CD4-positive, alpha-beta T cell treated with Interleukin-21 for 1 hour (primary cell): ENCODE measurements at places on chromosomes 13 and 19.

DNA sequence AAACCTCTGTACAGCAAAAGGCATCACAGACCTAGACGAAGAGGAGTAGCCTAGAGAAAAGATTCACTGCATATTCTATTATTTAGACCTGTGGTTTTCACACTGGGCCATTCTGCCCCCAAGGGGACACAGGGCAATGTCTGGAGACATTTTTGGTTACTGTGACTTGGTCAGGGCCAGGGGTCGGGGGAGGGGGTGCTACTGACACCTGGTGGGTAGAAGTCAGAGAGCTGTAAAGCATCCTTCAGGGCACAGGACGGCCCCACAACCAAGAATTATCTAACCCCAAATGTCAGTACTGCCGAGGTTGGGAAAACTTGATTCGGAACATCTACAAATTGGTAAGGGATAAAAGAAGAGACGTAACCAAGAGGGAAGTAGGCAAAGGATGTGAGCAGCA lies 11.3 kb downstream of the ELAVL1 start:
- DNase-seq: no peak

DNA sequence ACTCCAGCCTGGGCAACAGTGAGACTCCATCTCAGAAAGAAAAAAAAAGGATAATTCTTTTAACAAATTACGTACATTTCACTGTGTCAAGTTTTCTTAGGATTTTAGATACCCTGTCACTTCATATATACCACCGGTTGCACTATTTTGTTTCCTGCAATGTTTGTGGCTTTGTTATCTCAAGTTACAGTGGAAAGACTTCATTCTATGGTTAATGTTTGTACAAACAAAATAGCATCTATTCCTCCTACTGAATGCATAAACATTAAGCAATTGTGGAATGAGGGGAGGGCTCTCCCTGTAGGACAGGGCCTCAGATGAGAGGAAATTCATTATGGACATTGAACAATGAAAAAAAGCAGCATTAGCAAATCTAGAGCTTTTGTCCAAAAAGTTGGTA lies 120.1 kb downstream of the DNAJC3 start:
- DNase-seq: no peak

- no peak for DNase-seq
Observed at GRCh38 chr19:41009700-41010235, 18.7 kb downstream of the CYP2B6 start.

DNA sequence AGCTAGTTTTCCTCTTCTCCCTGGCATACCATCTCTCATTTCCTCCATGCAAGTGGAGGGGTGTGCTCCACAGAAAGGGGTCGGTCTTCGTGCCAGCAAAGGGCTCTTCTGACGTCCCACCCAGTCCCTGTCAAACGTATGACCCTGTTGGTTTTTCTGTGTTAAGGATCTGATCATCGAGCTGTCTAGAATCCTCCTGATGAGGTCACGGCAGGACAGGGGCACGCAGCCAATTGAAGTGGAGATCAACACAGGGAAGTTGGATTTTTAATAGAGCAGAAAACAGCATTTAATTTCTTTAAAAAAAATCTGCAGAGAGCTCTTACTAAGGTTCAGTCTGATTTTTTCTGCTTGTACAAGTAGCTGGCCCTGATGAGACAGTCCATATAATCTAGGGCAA lies 339.4 kb downstream of the TEX29 start:
- no peak for DNase-seq

- DNase-seq: no peak
Observed at GRCh38 chr19:37926711-37927110, 19.7 kb downstream of the SIPA1L3 start.
